ENCODE measurements at places on chromosomes 4 and X.

DNA sequence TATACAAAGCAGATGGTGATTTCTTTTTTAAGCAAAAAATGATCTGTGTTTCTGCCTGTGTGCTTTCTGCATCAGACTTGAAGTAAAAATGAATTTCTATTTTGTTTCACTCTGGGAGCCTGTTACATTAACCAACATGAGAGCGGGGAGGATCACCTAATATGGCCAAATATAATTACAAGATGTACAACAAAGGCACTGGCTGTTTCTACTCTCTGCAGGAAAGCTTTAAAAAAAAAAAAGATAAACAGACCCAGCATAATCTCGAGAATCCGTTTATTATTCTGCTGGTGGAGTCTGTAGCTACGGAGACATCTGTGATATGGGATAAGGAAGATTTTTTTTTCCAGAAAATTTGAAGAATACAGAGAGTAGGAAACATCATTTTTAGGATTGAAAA lies 103.6 kb downstream of the COMMD8 start:
- DNase-seq = no peak

- DNase-seq = no peak
Measured at GRCh38 chr4:144656850-144657249, 10.9 kb downstream of the HHIP start.

DNA sequence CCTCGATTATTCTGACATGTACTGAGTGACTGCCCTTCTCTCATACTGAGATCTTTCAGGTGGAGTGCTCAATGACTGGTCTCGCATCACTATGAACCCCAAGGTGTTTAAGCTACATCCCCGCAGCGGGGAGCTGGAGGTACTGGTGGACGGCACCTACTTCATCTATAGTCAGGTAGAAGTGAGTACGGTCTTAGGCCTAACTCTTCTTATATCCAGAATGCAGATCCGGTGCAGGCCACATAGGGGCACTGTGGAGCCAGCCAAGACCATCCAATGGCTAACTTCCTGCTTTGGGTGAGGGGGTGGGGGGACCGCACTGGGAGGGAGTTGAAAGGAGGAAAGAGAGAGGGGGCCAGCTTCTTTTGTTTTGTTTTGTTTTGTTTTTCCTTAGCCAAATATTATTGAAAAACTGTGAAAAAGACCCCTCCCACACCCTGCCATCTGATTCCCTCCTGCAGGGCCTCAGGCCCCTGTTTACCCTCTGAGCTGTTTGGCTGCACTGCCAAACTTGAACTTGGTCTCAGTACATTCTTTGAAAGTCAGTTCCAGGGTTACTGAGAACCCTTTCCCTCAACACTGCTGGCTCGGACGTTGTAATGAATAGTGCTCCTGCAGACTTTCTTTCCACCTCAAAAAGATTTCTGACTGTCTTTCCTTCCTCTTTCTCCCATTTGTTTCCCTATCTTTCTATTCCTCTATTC lies 16.2 kb downstream of the AWAT2 start:
- DNase-seq = no peak

DNA sequence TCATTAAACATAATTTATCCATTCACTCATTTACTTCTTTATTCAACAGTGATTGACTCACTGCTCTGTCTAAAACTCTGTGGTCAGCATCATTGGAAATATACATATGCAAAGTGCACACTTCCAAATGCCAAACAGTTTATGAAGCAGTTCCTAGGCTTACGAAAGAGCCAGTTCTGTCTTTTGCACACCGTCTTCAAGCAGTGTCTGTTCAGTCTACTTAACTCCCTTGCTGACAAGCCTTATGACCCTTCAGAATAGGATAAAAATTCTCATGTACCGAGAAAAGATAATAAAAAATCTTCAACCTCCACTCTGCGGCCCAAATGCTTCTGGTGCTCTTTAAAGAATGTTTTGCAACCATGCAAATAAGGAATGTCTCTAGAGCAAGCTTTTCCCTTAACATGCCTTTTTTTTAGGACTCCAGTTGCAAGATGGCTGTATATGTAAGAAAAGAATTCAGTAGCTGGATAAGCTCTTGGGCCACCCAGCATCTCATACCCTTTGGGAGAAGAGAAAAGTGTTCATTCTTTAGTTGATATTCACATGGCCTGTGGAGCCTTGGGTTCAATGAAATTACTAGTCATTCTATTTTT lies 1037.0 kb upstream of the SLIT2 start:
- DNase-seq = no peak

GRCh38 chrX:50814701-50815100 lies 707 bp upstream of the SHROOM4 start:
- no peak for DNase-seq

GRCh38 chr4:98092833-98093439 lies 50.3 kb downstream of the STPG2 start:
- no peak for DNase-seq

GRCh38 chr4:59818656-59819055 lies 1381.5 kb upstream of the ADGRL3 start:
- no peak for DNase-seq

DNA sequence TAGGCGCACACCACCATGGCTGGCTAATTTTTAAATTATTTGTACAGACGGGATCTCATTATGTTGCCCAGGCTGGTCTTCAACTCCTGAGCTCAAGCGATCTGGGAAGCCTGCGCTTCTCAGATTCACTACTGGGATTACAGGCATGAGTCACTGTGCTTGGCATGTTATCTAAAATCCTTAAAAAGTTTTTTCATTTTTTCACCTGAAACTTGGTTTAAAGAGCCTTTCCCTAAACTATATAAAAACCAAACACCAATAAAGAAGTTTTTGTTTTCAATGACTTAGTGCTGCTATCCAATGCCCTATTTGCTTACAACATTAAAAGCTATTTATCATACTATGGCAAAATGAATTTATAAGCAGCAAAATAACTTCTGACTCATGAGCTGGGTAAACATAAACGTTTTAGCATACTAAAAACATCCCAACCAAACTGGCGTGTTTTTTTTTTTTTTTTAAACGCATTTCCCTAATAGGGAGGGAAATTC lies 127.8 kb downstream of the UBE2K start:
- DNase-seq = no peak

DNA sequence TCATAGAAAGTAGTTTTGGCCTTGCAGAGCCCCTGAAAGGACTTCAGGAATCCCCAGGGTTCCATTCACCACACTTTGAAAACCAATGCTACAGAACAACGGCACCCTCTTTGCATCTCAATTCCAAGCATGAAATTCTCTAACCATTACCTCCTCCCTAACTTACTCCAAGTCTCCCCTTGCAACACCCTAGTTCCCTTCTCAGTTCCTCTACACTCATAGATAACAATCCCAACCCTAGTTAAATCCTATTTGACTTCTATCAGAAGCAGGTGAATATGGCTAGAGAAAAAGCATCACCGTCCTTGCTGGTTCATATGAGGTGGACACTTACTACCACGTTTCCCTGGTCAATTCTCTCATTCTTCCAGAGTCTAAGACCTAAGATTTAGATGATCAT lies 2.4 kb downstream of the RCHY1 start:
- DNase-seq = no peak

- no peak for DNase-seq
Measured at GRCh38 chrX:41350976-41351569, 17.1 kb downstream of the DDX3X start.
